ENCODE measurements at places on chromosomes 1 and 21.

- no peak for DNase-seq
Measured at GRCh38 chr1:187819086-187819485, 990.3 kb downstream of the PLA2G4A start.

DNA sequence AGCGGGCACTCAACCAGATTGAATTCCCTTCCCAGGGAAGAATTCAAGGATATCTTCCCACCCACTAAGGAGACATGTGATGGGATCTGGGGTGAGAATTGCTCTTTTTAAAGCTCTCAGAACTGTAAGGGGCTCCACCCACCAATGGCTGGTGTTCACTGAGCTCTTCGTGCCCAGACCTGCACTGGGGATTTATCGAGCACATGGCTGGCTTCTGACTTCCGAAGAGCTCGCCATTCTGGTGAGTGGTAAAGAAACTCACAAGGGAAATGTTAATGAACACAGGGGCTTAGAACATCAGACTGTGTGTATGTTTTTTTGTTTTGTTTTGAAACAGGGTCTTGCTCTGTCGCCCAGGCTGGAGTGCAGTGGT lies 9.8 kb downstream of the PADI3 start:
- DNase-seq, result no peak

DNA sequence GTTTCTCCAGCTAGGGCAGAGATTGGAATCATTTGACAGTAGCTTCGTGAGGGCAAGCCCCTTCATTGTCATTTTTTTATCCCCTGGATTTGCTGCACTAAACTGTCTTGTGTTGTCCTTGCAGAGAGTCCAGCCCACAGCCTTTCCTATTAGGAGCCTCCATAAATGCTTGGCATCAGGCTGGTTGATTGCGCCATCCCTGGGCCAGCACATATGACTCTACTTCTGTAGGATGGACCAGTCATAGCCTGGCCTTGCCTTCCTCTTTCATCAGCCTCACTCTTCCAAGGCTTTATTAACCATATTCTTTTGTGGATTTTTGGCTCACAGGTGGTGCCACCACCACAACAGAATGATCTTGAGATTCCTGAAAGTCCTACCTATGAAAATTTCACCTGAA lies 31.4 kb downstream of the LY9 start:
- DNase-seq, result no peak

DNA sequence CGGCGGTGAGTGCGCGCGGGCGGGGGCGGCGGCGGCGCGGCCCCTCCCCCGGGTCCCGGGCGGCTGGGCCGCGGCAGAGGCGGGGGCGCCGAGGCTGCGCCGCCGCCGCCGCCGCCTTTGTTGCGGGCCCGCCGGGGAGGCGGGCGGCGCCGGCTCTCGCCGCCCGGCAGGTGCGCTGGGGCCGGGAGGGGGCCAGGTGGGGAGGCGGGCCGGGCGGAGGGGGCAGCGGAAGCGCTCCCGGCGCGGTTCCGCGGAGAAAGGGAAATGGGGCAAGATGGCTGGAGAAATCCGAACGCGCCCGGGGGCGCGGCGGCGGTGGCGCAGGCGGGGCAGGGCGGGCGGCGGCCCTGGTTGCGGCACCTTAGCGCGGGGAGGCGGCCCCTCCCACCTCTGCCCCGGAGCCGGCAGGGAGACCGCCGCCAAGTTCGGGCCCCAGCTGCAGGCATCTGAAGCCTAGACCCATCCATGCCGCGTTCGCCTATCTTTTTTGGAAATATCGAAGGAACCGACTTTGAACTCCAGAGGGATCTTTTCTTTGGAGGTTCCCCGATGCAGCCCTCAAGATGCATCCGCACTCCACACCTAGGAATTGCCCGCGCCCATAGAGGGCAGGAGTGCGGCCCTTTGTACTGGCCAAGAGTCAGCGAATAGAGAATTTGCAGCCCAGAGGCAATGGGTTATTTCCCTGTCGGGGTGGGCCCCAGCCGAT lies 479 bp downstream of the POGK start:
- peak; percentile 66 for DNase-seq

DNA sequence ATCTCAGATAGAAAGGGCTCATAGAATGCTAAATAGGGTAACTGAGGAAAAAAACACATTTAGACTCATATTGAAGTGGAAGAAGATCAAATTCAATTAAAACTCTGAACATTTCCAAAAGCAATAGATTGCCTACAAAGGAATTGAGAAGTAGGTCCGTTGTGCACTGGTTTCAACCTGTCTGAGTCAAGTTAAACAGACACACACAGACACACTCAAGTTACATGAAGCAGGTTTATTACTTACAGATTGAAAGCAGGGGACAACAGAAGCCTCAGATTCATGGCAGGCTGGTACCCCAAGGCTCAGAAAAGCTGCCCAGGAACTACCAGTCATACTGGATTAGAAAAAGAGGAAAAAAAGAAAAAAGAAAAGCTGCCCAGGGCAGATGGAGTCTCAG lies 20.7 kb upstream of the S100A2 start:
- no peak for DNase-seq

GRCh38 chr1:223215026-223215425 lies 72.0 kb upstream of the TLR5 start:
- no peak for DNase-seq

DNA sequence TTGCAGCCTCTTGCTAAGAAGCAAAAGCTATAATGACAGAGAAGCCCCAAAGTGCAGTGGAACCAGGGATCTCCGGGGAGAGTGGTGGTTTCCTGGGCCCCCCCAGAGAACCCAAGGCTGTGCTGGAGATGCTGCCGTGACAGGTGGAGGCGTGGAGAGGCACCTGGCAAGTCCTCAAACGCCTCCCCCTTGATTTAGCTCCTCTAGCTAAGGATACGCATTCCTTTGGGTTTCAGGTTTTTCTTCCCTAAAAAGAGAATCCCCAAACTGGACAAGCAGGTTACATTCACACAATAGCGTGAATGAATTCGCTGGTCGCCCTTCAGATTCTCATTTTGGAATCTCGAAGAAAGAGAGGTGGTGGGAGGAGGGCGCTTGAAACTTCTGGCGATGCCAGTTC lies 853 bp upstream of the ATP1A1 start:
- no peak for DNase-seq

GRCh38 chr1:98292994-98293393 lies 368.5 kb upstream of the SNX7 start:
- DNase-seq, result no peak

- DNase-seq, result no peak
Measured at GRCh38 chr21:37655611-37656300, 260.5 kb downstream of the KCNJ6 start.

GRCh38 chr1:98839840-98840239 lies 164.8 kb downstream of the PLPPR5 start:
- no peak for DNase-seq

DNA sequence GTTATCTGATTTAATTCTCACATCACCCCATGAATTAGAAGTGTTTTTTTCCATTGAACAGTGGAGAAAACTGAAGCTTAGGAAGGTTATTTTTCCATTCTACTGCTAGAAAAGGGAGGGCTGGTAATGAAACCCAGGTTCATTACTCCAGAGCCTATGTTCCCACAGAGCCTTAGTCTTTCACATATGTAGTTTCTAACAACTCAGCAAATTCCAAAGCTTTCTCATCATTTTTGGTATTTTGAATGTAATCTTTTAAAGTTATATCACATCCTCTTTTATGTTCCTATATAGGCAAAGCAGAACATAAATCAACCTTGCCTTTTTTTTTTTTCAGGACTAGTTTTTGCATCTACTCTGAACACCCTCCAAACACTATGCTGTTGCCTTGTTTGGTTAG lies 131.9 kb upstream of the BEND5 start:
- no peak for DNase-seq

DNA sequence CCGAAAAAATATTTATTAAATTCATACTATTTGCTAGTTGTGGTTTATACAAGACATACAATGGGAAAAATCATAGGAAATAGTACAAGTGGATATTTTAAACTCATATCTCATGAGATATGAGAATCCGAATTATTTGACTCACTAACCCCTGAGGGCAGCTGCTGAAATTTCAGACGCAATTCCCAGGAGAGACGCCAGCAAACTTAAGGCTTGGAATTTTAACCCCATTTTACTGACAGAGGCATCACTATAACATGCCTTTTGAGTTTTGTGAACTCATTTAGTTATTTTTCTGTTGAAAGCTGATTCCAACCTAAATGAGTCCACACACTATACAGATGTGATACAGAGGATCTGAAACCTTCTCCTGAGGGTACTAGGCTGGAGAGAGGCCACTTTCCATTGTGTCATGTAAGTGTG lies 5.9 kb upstream of the MROH9 start:
- DNase-seq, result no peak

GRCh38 chr1:175137369-175137768 lies 55.2 kb downstream of the KIAA0040 start:
- no peak for DNase-seq

GRCh38 chr1:1777583-1777899 lies 729 bp downstream of the NADK start:
- no peak for DNase-seq

DNA sequence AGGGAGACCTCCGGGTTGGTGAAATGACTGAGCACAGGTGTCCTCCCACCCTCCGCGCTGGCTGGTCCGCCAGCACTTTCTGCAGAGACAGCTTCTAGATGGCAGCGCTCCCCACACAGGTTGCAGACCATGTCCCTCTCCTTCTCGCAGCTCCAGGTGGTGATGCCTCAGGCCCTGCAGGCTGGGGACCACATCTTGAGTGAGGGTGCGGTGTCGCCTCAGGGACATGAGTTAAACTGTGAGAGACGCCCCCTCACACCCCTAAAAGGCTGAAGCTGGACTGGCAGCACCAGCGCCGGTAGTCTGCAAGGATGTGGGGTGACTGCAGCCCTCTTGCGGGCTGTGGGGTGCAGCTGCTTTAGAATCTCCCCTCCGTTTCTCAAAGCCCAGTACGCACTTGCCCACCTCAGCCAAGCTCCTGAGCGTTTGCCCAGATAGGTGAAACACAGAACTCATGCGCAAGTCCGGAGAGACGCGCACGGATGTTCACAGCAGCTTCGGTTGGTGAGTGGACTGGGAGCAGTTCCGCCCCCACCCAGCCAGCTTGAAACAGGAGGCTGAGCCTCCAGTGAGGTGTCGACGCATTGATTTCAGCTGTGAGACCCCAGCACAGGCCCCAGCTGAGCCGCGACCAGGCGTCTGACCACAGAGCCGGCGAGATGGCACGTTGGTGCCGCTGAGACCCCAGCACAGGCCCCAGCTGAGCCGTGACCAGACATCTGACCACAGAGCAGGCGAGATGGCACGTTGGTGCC lies 28.6 kb downstream of the COL6A1 start:
- DNase-seq, result no peak

DNA sequence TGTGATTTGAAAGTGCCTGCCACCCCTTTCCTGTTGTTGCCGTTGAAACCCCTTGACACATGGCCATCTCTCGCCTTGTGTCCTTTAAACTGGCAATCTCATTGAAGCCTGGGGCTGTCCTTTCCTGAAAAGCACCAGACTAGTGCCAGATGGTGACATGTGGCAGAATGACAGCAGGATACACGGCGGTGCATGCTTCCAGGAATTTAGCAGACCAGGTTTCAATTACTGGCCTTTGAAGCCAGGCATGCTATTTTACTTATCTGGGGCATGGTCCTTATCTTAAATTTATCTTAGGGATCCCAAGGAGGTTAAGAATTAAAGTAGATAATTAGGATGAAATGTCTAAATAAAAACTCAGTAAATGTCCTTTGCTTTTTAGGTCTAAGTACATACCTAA lies 15.2 kb downstream of the PLPPR4 start:
- DNase-seq, result no peak

DNA sequence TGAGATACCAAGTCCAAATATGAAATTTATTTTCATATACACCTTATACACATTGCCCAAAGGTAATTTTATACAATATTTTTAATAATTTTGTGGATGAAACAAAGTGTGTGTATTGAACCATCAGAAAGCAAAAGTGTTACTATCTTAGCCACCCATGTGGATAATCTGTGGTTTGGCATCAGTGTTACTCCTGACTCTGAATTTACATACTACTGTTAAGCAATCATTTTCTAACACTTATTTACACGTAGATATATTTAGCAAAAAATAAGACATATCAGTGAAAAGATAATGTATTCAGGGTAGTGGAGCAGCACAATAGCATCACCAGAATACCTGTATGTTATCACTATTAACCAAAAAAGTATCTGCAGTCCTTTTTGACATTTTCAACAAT lies 23.8 kb downstream of the DENND2D start:
- DNase-seq, result no peak

Data from Calu3 (cell line).